ENCODE measurements at places on chromosomes 12 and 14. TPM values are rescaled to one million over a fixed set of nuclear protein-coding genes. Genes with fewer than 3 reads are reported as not detected.
A peak's percentile ranks its signal among the peaks of the same experiment; 100 is the strongest.

The CLEC14A gene
- total RNA-seq = 344 TPM

The KIF5A gene
- 0.17 TPM for total RNA-seq

The KRT1 gene
- total RNA-seq = not detected

The LRRIQ1 gene
- total RNA-seq = 0.68 TPM

The SPIC gene
- not detected for total RNA-seq

The ACSM4 gene
- total RNA-seq = not detected

The SYT1 gene
- 9.7 TPM for total RNA-seq

DNA sequence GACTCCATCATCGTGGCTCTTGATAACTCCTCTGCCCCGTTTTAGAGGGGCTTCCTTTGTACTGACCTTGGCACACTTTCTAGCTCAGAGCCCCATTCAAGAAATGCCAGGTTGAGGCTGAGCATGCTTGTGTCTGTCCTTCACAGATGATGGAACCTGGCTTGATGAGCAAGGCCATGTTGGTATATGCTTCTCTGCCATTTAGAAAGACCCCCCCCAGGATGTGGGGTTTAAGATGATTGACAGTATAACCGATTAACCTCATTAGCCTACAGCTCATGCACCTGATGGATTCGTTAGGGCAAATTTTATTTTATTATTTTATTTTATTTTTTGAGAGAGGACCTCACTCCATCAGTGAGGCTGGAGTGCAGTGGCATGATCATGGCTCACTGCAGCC lies 21.0 kb downstream of the BATF start:
- DNase-seq = no peak

- no peak for DNase-seq
Measured at GRCh38 chr12:25286837-25287236, 36.1 kb upstream of the KRAS start.

DNA sequence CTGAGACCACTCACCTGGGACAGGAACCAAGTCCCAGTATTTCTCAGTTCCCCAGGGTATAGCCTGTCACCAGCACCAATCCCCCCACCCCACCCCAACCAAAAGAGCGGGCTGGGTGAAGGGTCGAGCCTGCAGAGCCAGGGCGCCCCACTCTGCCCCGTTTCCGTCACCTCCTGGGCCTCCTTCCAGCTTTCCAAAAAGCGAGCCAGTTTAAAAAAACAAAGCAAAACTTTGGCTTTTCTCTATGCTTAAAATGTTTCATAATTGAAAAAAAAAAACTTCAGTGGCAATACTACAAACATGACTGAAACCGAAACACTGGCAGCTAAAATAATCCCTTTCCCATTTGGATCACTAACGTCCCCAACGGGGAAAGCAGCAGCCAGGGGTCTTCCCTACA lies 7.5 kb downstream of the CAMKK2 start:
- no peak for DNase-seq

DNA sequence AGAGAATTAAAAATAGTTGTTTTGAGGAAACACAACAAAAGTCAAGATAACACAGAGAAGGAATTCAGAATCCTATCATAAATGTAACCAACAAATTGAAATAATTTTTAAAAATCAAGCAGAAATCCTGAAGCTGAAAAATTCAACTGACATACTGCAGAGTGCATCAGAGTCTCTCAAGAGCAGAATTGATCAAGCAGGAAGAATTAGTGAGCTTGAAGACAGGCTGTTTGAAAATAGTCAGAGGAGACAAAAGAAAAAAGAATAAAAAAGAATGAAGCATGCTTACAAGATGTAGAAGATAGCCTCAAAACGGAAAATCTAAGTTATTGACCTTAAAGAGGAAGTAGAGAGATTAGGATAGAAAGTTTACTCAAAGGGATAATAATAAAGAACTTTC lies 65.8 kb upstream of the PPP2R5C start:
- no peak for DNase-seq

- DNase-seq = no peak
Measured at GRCh38 chr14:22434901-22435550, 154.0 kb downstream of the DAD1 start.

- no peak for DNase-seq
Measured at GRCh38 chr14:30915596-30915995, 41.2 kb downstream of the COCH start.

DNA sequence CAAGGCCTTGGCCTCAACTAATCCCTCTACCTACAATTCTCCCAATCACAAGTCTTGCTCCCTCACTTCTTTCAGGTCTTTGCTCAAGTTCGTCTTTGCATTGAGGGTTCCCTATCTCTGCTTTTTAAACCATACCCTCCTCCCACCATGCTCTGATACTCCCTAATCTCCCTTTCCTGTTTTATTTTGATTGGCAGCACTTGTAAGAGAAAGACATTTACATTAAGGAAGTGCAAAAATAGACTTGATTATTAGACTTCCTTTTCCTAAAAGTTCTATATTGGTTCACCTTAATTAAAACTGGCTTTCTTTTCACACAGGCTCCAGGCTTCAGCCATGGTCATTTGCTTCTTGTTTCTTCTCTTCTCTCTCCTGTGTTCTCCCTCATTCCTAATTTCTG lies 18.3 kb upstream of the WIF1 start:
- no peak for DNase-seq

DNA sequence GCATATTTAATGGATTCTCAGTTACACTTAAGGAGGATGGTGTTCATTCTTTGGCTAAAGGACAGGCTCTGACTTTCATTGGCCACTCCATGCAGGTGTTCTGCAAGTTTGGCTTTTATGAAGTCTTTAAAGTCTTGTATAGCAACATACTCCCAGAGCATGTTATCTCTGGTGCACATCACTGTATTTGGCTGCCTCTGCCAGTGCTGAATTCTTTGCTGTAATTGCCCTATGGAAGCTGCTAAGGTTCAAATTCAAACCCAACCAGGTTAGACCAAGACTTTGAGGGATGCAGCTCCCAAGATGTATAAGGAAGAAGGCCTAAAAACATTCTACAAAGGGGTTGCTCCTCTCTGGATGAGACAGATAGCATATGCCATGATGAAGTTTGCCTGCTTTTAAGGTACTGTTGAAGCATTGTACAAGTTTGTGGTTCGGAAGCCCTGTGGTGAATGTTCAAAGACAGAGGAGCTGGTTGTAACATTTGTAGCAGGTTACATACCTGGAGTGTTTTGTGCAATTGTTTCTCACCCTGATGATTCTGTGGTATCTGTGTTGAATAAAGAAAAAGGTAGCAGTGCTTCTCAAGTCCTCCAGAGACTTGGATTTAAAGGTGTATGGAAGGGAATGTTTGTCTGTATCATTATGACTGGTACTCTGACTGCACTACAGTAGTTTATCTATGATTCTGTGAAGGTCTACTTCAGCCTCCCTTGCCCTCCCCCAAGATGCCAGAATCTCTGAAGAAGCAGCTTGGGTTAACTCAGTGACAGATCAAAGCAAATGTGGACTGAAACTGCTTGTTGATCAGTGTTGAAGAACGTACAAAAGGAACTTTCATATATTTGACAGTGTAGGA lies 19.4 kb downstream of the TMEM116 start:
- no peak for DNase-seq

DNA sequence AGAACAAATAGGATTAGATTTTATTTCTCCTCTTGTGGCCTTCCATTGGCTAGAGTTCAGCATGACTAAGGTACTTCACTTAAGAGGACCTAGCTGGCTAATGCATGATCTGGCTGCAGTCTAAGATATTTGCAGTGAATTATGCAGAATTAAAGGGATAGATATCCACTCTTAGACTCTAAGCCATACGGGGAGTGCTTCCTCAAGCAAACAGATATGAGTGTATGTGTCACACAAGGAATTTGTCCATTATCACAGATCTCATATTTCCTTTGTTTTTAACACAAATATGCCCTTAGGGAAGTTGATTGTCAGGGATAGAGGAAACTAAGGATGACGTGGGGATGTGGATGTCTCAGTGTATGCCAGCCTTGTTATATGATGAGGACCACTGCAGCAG lies 88.1 kb upstream of the DHRS4 start:
- DNase-seq = peak; percentile 5

DNA sequence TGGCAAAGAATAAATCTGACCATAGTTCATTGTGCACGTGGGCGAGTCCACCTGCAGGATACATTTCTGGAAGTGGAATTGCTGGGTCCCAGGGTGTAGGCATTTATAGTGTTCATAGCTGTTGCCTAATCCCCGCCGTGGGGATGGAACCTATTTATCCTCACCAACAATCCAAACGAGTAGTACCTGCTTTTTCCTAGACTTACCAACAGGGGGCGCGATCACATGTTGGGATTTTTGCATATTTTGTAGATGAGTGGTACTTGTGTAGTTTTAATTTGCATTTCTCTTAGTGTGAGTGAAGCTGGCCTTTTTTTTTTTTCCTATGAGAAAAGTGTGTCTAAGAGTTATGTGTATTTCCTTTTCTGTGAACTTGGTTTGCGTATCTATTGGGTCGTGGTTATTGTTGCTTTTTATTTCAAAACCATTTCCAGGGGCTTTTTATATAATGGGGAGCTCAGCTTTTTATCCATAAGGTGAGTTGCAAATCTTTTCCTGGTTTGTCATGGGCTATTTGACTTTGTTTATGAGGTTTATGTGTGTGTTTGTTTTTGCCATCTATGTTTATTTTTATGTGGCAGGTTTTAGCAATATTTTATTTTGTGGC lies 67.2 kb downstream of the CCDC92 start:
- DNase-seq = peak; percentile 81
